ENCODE measurements at places on chromosomes 16 and 17.

GRCh38 chr16:87393680-87394055 lies 1.5 kb downstream of the MAP1LC3B start:
- DNase-seq, result no peak

DNA sequence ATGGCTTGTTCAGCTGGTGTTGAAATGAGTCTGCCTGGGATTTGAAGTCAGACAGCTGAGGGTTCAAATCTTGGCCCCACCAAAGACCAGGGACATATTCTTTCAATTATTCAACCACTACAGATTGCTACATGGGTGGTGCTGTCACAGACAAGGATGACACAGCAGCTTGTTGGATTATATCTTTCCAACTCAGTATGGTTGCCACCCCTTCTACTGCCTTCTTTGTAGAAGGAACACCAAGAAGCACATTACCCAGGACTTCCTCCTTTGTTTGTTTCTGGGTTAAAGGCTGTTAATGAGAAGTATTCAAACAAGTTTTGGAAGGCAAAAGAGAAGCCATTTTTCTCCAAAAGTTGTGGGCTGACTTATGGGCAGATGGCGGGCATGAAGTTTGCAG lies 78.6 kb downstream of the COPRS start:
- DNase-seq, result no peak

DNA sequence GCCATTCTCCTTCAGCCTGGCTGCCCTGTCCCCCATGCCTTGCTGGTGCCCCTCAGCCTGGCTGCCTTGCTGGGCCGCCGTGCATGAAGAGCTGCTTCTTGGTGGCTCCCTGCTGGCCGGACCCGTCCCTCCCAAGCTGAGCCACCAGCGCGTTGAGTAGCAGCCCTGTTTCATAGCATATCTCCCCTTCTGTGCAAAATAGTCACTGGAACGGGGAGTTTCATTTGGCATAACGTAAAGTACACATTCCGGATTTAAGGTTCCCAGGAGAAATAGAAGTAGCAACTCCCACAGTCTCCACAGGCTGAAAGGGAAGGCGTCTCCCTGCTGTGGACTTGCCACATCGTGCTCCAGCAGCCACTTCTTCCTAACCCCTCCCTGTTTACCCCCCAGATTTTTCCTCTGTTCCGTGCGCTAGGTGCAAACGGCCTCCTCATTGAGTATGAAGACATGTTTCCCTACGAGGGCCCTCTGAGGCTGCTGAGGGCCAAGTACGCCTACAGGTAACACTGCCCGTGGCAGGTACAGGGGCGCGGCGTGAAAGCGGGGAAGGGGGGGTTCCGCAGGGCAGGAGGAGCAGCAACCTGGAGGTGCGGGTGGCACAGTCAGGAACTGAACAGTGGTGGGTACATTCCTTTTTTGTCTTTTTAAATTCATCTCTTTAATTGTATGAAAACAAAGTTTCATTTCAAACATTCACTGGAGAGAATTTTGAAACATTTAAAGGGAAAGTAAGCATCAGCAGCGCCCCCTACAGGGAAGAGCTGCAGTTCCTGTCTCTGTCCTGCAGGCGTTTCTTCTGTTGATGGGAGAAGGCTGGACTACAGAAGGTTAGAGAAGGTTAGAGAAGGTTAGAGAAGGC lies 5.8 kb upstream of the OGFOD3 start:
- peak; percentile 37 for DNase-seq

GRCh38 chr17:57071991-57072944 lies 12.8 kb upstream of the AKAP1 start:
- no peak for DNase-seq

DNA sequence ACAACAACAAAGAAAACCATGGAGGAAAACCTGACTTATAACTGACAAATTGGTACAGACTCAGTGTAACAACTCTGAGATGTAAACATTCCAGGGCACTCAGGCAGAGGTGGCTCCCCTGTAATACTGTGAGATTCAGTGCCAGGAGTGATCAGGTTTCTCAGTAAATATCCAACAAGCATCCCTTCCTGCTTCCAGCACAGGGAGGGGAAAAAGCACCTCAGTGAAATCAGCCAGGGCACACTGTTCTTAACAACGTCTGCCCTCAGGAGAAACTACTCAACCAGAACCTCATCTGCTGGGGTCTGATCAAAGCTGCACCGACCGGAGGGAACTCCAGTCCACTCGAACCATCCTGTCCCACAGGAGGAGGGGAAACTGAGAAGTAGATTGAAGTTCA lies 52.3 kb downstream of the AMFR start:
- DNase-seq, result no peak

- no peak for DNase-seq
These were observed 113.7 kb downstream of the IRX5 start for GRCh38 chr16:55044201-55044975.

- DNase-seq, result no peak
These were observed 104.3 kb downstream of the PHKB start for GRCh38 chr16:47565454-47565853.

DNA sequence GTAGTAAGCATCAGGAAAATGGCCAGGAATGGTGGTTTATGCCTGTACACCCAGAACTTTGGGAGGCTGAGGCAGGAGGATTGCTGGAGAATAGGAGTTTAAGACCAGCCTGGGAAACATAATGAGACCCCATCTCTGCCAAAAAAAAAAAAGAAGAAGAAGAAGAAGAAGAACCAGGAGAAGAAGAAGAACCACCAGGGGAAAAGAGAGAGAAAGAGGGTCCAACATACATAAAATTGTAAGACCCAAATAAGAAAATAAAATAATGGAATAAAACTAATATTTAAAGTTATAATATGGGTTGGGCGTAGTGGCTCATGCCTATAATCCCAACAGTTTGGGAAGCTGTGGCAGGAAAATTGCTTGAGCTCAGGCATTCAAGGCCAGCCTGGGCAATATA lies 408.4 kb downstream of the ZFHX3 start:
- no peak for DNase-seq

DNA sequence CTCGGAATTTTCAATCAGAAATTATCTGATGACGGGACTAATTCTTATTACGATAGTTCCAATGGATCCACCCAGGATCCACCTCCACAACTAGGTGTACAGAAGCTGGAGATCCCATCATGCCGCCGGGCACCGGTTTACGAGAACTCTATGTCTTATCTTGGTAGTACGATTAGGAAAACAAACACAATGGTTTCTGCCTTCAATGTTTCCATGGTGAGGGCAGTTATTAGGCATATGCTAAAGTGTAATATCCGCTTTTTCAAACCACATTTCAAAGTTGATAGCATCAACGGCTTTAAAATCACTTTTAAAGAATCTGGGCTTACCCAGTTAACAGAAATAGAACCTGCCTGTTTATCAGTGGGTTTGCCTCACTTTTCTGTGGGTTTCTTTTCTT lies 705.7 kb downstream of the MAF start:
- no peak for DNase-seq

DNA sequence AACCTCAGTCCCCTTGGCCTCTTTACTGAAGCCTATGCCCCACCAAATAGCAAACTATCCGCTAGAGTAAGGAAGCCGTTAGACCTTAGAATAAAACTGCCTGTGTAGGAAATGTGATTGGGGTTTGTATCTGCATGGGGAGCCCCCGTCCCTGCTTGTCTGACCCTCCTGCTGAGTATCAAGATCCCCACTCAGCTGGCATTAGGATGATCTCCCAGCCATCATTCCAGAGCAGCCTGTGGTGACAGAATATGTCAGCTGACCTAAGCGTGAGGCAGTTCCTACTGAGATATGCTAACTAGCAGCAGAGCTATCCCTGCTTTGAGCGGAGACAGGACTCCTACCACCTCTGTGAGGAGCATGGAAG lies 645 bp upstream of the GFOD2 start:
- no peak for DNase-seq

DNA sequence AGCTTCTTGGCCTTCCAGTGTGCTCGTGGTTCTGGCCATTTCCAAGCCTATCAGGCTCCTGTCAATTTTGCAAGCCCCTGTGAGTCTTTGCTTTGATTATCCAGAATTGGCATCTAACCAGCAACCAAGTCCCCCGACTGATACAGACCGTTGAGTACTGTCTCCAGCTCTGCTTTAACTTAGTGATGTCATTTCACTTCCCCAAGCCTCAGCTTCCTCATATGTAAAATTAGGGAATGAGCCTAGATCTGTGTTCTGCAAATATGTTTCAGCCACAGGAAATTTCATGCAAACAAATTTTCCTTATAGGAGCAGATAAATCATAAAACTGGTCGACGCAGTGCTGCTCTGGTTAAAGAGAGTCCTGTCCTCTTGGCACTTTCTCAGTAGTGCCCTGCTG lies 60.1 kb upstream of the WSB1 start:
- no peak for DNase-seq

- no peak for DNase-seq
These were observed 35.5 kb upstream of the ETV4 start for GRCh38 chr17:43581613-43582012.
